Liver (tissue), 10 donors: ENCODE measurements at places on chromosomes 7 and 10. TPM values are rescaled to one million over a fixed set of nuclear protein-coding genes. Genes with fewer than 3 reads are reported as not detected.

The BRAF gene
- 19.9 TPM for total RNA-seq

The CHAT gene
- not detected for total RNA-seq

The MARVELD1 gene
- 2.3 TPM for total RNA-seq

GRCh38 chr7:99617192-99617781, 541 bp downstream of the ZSCAN25 start:
- DNase-seq = no peak

GRCh38 chr10:33939892-33940291, 605.4 kb upstream of the NRP1 start:
- DNase-seq = no peak

- DNase-seq = no peak
These were observed 11.1 kb upstream of the PWWP2B start for GRCh38 chr10:132385721-132386418.

DNA sequence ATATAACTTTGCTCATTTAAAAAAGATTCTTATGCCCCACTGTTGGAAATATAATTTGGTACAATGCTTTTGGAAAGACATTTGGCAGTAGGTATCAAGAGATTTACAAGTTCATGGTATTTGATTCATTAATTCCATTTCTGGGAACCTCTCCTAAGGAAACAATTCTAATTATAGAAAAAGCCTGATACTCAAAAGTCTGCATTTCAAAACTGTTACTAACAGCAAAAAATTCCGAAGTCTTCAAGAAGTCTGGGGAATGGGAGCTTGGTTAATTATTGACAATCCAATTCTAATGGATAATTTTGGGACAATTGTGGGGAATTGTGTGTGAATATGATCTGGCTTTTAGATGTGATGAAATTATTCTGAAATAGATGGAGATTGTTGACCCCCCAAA, 59.6 kb downstream of the HDAC9 start:
- no peak for DNase-seq
